ENCODE measurements at places on chromosomes 2 and 18.

DNA sequence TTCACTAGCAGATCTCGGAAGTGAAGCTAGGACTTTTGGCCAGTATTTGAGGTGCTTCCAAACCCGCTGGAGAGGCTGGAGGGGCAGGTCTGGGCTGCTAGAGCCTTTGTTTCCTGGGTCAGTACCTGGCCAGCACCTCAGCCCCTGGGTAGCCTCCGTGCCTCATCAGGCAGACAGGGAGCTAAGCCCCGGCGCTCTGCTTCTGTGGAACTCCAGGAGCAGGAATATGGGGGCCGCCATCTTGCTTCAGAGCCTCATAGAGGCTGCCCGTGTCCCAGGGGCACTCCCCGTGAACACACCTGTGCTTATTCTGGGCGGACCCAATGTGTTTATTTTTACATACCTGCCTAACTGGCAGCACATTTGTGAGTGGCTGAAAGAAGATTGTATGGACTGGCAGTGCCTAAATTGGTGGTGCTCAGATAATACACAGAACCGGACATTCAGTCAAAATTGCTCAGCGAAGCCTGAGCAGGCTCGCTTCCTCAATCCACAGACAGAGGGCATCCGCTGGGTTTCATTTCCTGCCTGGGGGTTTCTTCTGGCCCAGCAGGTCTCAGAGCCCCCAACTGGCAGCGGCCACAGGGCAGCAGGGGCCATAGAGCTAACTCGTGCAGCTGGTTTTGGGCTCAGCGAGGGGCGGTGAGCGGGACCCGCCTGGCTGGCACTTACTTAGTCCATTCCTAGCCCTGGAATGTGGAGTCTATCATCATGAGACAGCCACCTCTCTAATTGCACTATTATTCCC lies 176.8 kb upstream of the ALKAL2 start:
- no peak for DNase-seq

DNA sequence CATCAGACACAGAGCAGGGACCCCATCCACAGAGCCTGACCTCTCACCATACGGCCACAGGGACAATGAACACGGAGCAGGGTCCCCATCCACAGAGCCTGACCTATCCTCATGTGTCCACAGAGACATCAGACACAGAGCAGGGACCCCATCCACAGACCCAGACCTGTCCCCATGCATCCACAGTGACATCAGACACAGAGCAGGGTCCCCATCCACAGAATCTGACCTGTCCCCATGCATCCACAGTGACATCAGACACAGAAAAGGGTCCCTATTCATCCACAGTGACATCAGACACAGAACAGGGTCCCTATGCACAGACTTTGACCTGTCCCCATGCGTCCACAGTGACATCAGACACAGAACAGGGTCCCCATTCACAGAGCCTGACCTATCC lies 325.1 kb upstream of the RAB6C start:
- DNase-seq: no peak

DNA sequence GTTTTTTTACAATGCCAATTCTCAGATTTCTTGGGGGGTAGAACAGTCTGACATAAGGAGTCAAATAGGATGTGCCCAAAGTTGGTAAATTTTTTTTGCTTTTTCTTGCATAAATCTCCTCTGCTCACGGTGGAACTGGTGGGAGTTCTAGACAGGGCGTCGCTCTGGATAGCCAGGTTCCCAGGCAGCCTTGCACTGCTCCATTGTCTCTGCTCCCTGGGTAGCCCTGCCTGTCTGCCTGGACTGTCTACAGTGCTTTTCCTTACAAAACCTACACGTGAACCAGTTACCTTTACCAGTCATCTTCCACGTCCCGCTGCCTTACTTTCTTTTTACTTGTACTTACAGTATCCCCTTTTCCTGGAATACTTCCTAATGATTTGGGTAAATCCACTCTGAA lies 117.1 kb downstream of the ZNF407 start:
- DNase-seq: no peak

DNA sequence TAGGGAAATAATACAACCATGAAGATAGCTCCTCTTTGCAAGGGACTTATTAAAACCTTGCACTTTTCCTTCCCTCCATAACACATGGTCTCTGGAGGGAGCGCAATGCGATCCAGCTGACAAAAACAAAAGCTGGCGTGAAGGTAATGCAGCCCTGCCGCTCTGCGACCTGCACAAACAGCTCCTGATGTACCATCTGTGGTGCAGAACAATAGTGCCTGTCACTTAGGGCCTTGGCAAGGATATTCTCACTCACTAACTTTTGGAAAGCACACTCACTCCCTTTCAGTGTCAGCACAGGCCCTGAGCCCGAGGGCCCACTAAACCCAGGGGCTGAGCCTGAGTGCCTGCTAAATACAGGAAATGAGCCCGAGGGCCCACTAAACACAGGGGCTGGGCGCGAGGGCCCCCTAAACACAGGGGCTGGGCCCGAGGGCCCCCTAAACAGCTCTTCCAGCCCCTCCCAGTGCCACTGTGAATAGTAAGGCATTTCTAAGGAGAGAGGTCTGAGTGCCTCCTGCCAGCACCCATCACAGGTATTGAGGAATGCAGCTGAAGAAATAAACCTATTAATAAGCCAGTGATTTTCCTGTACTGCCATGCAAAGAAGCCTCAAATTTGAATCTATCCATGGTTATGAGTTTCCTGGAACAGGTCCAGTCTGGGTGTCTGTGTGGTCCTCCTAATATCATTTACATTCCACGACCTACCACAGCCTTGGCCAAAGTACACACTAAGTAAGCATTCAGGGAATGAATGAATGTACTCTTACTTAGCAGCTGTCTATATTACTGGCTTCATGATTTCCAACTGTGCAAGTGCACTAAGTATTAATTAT lies 9.3 kb downstream of the L3MBTL4 start:
- DNase-seq: no peak

GRCh38 chr2:162919111-162919510 lies 80.5 kb upstream of the KCNH7 start:
- DNase-seq: no peak

DNA sequence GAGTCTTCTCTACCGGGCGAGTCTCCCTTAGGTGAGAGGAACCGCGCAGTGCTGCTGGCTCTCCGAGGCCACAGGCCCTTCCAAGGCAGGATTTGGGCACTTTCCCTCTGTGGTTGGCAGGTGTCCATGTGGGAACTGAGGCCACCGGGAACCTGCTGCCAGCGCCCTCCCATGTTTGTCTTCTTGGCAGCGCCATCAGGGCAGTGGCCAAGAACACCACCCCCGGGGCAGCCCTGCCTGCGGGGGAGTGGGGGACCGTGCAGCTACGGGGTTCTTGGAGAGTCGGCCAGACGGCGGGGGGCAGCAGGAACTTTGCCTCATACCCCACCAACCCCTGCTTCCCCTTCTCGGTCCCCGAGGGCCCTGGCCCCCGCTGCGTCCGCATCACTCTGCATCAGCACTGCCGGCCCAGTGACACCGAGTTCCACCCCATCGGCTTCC lies 10.0 kb downstream of the CAPN10 start:
- DNase-seq: no peak

DNA sequence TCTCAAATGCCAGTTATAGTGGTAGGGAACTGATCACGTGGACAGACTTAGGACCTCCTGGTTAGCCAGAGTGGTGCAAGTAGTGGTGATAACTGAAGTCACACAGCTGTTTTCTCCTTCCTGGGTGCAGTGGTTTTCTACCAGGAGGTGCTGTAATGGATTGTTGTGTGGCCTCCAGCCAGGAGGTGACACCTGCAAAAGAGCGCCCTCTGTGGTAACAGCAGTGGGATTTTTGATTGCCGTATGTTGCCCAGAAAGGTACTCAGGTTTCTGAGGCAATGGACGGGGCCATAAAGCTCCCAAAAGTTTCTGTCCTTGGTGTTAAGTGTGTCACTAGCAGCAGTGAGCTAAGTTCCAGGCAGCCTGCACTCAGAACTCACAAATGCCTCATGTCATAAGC lies 1358.1 kb upstream of the DDX18 start:
- DNase-seq: no peak

GRCh38 chr18:60064271-60064670 lies 164.5 kb downstream of the PMAIP1 start:
- no peak for DNase-seq

- no peak for DNase-seq
Observed at GRCh38 chr18:58100154-58100553, 56.1 kb downstream of the NEDD4L start.

GRCh38 chr18:48784656-48785055 lies 166.1 kb downstream of the SMAD7 start:
- DNase-seq: no peak

DNA sequence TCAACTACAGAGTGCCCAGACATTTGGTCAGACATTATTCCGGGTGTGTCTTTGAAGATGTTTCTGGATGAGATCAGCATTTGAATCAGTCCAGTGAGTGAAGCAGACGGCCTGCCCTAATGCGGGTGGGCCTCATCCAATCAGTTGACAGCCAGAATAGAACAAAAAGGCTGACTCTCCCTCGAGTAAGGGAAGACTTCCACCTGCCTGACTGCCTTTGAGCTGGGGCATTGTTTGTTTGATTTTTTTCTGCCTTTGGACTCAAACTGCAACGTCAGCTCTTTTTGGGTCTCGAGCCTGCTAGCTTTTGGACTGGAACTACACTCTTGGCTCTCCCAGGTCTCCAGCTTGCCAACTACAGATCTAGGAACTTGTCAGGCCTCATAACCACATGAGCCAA lies 111.7 kb upstream of the AGAP1 start:
- DNase-seq: no peak

GRCh38 chr2:120929829-120930228 lies 194.2 kb downstream of the GLI2 start:
- DNase-seq: no peak

DNA sequence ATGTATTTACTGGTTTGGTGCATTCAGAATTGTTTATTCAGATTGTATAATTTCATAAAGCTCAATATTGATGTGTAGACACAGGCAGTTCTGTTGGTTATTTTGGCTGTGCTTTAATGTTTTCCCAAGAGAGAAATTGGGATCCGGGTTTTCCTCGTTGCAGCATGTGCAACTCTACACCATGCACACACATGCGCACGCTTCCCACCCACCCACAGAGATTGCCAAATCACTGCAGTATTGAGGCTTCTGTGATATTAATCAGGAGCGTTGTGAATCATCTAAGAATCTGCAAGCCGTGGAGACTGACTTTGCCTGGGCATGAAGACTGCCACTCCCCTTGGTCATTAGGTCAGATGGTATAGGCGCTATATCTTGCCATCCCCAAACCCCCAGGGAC lies 571.5 kb downstream of the SLC4A3 start:
- DNase-seq: peak; percentile 93

- DNase-seq: no peak
Observed at GRCh38 chr2:218327451-218328210, 29.0 kb upstream of the CATIP start.

GRCh38 chr2:109442715-109443319 lies 170.9 kb downstream of the SEPTIN10 start:
- no peak for DNase-seq

DNA sequence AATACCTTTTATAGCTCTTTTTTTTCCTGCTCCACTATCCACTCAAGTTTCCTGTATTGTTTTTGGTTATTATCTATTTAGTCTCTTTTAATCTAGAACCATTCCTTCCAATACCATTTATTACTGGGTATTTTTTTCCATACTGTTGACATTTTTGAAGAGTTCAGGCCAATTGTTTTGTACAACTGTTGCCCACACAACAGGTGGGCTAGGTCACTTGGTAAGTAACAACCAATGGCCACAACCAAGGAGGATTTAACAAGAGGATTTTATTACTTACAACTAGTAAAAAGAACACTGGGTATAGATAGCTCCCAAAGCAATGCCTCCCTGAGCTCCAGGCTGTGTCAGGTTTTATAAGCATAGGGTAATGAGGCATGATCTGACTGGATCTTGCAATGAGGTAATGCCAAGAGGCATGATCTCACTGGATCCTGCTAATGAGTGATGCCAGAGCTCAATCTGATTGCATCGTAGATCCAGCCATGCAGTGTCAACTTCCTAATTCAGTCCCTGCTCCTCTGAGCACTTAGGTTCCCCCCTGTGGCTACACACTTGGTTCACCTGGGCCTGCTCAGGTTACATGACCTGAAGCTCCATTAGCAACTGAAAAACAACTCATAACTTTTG lies 7.1 kb upstream of the CEP68 start:
- DNase-seq: no peak

GRCh38 chr2:189849550-189849949 lies 65.3 kb downstream of the PMS1 start:
- DNase-seq: no peak

All from stromal cell of bone marrow (primary cell).